ENCODE measurements at places on chromosomes 12 and 14.

DNA sequence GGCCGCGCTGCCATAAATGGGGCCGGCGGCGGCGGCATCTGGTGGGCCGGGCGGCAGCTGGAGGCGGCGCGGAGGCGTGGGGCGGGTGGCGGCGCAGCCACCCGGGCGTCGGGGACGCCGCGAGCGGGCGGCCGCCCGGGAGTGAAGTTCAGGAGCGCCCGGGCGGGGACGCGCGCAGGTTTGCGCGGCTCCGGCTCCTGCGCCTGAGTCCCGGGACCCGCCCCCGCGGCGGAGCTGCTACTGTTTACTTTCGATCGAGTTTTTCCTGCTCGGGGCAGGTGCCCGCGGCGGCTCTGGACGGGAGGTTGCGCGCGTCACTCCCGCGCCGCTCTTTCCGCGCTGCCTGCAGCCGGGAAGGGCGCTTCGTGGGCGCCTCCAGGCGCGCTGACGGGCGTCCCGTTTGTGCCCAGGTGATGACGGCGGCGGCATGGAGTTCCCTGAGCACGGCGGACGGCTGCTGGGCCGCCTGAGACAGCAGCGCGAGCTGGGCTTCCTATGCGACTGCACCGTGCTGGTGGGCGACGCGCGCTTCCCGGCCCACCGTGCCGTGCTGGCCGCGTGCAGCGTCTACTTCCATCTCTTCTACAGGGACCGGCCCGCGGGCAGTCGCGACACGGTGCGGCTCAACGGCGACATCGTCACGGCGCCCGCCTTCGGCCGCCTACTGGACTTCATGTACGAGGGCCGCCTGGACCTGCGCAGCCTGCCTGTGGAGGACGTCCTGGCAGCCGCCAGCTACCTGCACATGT lies at the start of gene ZBTB42:
Gene ZBTB42 (plus strand): TSS at position 331 of the 749 bp plus-strand sequence. CDS start 97 bp downstream, at position 428.
- H3K4me3 ChIP-seq: peak within 1 kb of the TSS; percentile 43
- H3K27ac ChIP-seq: no peak within 1 kb of the TSS
- DNase-seq: peak; percentile 42

DNA sequence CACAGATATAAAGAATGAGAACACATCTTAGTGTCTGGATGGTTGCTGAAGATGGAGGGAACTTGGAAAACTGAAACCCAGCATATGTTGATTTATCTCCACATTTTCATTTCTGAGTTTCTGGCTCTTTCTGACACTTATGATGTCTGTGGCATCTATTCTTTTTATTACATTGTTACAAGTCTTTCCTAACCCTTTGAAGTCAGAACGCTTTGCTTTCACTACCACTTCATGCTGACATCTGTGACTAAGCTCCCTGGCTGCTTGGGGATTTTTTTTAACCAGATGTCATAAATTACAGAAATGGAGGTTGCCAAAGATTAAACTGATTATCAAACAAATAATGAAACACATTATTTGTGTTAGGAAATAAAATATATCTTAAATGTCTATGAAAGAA lies 188.7 kb downstream of the KITLG start:
- DNase-seq: peak; percentile 56
- no peaks in the 10 kb centered on the region for H3K4me1 ChIP-seq
- H3K27ac ChIP-seq: no peak overlapping the region
- no peaks in the 10 kb centered on the region for H3K36me3 ChIP-seq
- H3K4me3 ChIP-seq: no peak overlapping the region

DNA sequence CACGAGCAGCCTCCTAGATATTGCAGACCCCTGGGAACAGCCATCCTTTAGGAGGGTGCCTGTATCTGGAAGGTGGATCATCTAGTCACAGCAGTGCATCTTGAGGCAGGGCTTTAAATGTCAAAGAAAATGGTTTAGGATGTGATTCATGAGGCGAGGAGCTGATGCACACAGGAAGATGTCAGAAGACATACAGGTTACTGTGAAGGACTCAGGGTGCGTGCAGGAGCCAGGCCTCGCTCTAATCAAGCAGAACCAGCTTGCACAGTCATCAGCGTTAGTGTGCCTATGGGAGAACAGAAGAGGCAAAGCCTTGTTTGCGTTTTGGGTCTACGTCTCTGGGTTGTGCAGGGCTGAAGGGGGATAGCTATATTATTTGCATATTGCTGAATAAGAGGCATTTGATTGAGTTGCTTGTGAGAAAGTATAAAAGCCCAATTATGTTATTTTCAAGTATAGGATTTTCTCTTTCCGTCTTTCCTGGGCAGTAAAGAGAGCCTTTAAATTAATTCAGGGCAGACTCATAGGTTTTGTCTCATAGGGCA lies 77.3 kb upstream of the RPH3A start:
- no peak overlapping the region for H3K4me3 ChIP-seq
- no peaks in the 10 kb centered on the region for H3K4me1 ChIP-seq
- no peaks in the 10 kb centered on the region for H3K27me3 ChIP-seq
- no peak overlapping the region for H3K27ac ChIP-seq

DNA sequence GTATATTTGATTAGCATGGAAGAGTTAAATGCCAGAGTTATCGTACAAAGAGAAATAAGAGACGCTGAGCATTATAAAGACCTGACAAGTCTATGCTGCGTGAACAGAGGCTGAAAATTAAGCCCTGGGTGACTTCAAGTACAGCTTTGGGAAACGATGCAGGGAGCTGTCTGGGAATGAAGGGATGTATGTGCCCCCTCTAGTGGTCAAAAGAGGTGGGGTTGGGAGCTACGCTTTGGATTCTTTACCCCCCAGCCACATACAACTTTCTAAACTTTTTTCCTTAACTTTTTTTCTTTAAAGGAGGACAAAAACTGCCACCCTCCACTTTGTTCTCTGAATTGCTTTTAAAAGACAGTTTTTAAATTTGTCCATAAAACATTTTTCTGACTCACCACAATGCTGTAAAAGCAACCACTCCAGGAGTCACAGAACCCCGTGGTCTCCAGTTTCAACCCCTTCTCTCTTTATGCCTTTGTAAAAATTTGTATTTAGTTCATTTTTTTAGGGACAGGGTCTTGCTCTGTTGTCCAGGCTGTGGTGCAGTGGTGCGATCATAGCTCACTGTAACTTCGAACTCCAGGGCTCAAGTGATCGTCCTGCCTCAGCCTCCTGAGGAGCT lies 59.4 kb downstream of the ZNF664 start:
- H3K4me1 ChIP-seq: peaks cover 6% of the 10 kb centered on the region
- peak; percentile 59 for DNase-seq
- no peaks in the 10 kb centered on the region for H3K27me3 ChIP-seq
- no peaks in the 10 kb centered on the region for H3K36me3 ChIP-seq

- no peak overlapping the region for H3K4me3 ChIP-seq
- peaks cover 11% of the 10 kb centered on the region for H3K36me3 ChIP-seq
- H3K27me3 ChIP-seq: no peaks in the 10 kb centered on the region
- DNase-seq: peak; percentile 69
- peak overlapping the region; percentile 54 for H3K27ac ChIP-seq
These were observed 6.7 kb downstream of the VASH1 start for GRCh38 chr14:76767681-76768656.

DNA sequence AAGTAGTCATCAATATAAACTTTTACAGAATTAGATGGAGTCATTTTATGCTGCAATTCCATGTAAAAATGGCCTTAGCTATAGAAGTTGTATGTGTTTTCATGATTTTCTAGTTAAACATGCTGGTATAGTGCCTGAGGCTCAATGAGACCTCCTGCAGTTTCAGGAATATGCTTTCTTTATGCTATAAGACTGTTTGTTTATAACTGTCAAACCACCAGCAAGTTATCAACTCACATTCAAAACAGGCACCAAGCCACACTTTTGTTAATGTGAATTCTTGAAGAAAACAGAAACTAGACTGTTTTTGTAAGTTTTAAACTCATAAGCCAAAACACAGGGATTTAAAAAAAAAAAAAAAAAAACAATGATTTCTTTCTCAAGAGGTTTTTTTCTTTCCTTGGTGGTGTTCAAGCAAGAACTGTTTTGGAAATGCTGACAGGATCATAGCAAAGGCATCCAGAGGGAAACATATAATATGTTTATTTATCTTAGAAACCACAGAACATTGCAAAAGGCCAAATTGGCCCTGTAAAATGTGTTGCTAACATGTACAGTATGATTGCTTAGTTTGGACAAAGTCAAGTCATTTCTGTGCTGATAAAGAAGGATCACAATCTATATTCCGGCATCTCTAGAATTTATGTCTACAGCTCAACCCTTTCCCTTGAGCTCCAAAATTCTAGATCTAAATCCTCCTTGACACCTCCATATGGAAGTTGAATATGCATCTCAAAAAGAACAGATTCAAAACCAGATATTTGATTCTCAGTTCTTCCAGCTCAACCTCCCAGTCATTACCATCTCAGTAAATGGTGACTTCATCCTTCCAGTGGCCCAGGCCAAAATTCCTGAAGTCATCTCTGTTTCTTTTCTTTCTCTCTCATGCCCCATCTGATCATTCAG lies 29.0 kb upstream of the LUM start:
- H3K27me3 ChIP-seq: no peaks in the 10 kb centered on the region
- peaks cover 21% of the 10 kb centered on the region for H3K4me1 ChIP-seq
- no peaks in the 10 kb centered on the region for H3K36me3 ChIP-seq
- H3K4me3 ChIP-seq: no peak overlapping the region

- H3K4me3 ChIP-seq: no peak overlapping the region
- no peak overlapping the region for H3K27ac ChIP-seq
- no peaks in the 10 kb centered on the region for H3K36me3 ChIP-seq
- DNase-seq: peak; percentile 5
- H3K4me1 ChIP-seq: no peaks in the 10 kb centered on the region
These were observed 35.2 kb upstream of the MEG3 start for GRCh38 chr14:100790502-100791347.

DNA sequence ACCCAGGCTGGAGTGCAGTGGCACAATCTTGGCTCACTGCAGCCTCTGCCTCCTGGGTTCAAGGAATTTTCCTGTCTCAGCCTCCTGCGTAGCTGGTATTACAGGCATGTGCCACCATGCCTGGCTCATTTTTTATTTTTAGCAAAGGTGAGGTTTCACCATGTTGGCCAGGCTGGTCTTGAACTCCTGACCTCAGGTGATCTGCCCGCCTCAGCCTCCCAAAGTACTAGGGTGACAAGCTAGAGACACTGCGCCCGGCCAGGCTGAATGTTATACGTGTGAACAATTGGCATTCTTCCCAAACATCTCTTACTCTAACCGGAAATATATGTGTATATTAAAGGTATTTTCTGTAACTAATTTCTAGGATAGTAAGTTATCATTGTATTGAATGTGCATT lies 13.2 kb upstream of the LIMA1 start:
- no peak for DNase-seq
- no peaks in the 10 kb centered on the region for H3K27me3 ChIP-seq
- no peak overlapping the region for H3K4me3 ChIP-seq
- H3K36me3 ChIP-seq: no peaks in the 10 kb centered on the region

- no peaks in the 10 kb centered on the region for H3K36me3 ChIP-seq
- no peaks in the 10 kb centered on the region for H3K4me1 ChIP-seq
- no peak overlapping the region for H3K4me3 ChIP-seq
- H3K27me3 ChIP-seq: peaks cover 31% of the 10 kb centered on the region
- no peak overlapping the region for H3K27ac ChIP-seq
- no peak for DNase-seq
These were observed 28.9 kb upstream of the TMX1 start for GRCh38 chr14:51211149-51211548.

DNA sequence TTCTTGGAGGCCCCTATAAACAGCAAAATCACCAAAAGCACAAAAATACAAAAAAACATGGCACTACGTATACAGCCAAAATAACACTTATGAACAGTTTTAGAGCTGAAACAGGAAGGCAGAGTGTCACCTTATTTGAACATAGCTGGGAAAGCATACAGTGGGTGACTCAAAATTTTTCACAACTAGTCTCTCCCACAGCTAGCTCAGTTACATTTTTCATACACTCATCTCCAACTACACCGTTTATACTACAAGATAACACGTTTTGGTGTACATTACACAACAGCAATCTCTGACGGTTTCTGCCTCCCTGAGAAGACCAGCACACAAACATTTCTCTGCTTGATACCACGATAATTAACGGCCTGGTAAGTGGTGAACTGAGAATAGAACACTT lies 2.9 kb downstream of the RAD52 start:
- no peaks in the 10 kb centered on the region for H3K27me3 ChIP-seq
- H3K4me3 ChIP-seq: no peak overlapping the region
- no peaks in the 10 kb centered on the region for H3K36me3 ChIP-seq

GRCh38 chr12:9347328-9348127 lies 139.3 kb upstream of the PZP start:
- no peak overlapping the region for H3K4me3 ChIP-seq
- H3K4me1 ChIP-seq: no peaks in the 10 kb centered on the region
- no peaks in the 10 kb centered on the region for H3K36me3 ChIP-seq

GRCh38 chr14:39469094-39469710 lies 37.0 kb upstream of the FBXO33 start:
- peak; percentile 11 for DNase-seq
- no peaks in the 10 kb centered on the region for H3K4me1 ChIP-seq
- H3K36me3 ChIP-seq: no peaks in the 10 kb centered on the region
- H3K27me3 ChIP-seq: no peaks in the 10 kb centered on the region
- H3K4me3 ChIP-seq: no peak overlapping the region
- no peak overlapping the region for H3K27ac ChIP-seq

- DNase-seq: no peak
- H3K36me3 ChIP-seq: no peaks in the 10 kb centered on the region
- no peak overlapping the region for H3K27ac ChIP-seq
These were observed 382.2 kb downstream of the BCL11B start for GRCh38 chr14:98889836-98890185.

- no peak overlapping the region for H3K4me3 ChIP-seq
- H3K27me3 ChIP-seq: no peaks in the 10 kb centered on the region
- H3K27ac ChIP-seq: no peak overlapping the region
- DNase-seq: no peak
These were observed 88.2 kb downstream of the CCDC91 start for GRCh38 chr12:28278499-28278898.

GRCh38 chr12:69052613-69053408 lies 119.8 kb upstream of the CPM start:
- DNase-seq: peak; percentile 62
- H3K27me3 ChIP-seq: no peaks in the 10 kb centered on the region
- no peak overlapping the region for H3K4me3 ChIP-seq
- no peaks in the 10 kb centered on the region for H3K36me3 ChIP-seq
- peak overlapping the region; percentile 45 for H3K27ac ChIP-seq

DNA sequence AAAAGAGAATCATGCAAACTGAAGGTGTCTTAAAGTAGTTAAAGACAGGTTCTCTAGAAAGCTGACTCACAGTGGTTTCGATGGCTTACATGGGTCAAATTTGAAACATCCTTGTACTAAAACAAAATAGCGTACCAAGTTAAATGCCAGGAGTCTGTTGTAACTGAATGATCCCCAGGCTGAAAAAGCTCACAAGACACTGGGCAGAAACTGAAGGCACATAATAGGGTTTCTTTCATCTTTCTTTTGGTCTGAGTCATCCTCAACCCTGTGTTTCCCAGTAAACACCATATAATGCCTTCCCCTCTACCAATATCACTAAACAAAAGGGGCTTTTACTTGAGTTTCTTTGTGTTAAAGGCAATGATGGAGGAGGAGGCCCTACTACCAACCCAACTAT lies 12.8 kb downstream of the ZFYVE1 start:
- no peaks in the 10 kb centered on the region for H3K4me1 ChIP-seq
- H3K27ac ChIP-seq: no peak overlapping the region
- DNase-seq: no peak
- no peak overlapping the region for H3K4me3 ChIP-seq
- peaks cover 4% of the 10 kb centered on the region for H3K36me3 ChIP-seq
- no peaks in the 10 kb centered on the region for H3K27me3 ChIP-seq

Data from endothelial cell of umbilical vein (primary cell).